ENCODE measurements at places on chromosomes 6 and 20. TPM values are rescaled to one million over a fixed set of nuclear protein-coding genes. Genes with fewer than 3 reads are reported as not detected.

The SLC24A3 gene
- 3.9 TPM for total RNA-seq

The HCK gene
- total RNA-seq: 139 TPM

- DNase-seq: no peak
Observed at GRCh38 chr20:36784900-36785299, 11.3 kb upstream of the DSN1 start.

DNA sequence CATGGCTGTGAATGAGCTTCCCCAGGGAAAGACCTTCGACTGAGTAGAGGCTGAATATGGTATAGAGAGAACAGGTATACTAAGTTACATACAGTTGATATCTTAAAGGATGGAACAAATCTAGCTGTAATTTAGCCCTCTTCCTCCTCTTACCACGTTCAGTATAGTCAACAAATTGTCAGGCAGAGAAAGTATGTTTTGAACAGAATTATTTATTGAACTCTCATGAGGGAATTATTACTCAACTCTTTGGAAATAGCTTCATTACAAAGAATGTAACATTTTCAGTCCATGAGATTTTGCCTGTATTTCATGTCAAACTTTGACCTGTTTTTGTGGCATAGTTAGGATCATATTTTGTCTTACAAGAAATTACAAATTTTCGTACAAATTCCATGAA lies 63.0 kb downstream of the SH3BGRL2 start:
- DNase-seq: no peak

GRCh38 chr6:122647765-122648164 lies 37.6 kb downstream of the PKIB start:
- no peak for DNase-seq

The RIPPLY2 gene
- not detected for total RNA-seq

GRCh38 chr6:154234019-154234772 lies 122.4 kb downstream of the IPCEF1 start:
- DNase-seq: no peak

DNA sequence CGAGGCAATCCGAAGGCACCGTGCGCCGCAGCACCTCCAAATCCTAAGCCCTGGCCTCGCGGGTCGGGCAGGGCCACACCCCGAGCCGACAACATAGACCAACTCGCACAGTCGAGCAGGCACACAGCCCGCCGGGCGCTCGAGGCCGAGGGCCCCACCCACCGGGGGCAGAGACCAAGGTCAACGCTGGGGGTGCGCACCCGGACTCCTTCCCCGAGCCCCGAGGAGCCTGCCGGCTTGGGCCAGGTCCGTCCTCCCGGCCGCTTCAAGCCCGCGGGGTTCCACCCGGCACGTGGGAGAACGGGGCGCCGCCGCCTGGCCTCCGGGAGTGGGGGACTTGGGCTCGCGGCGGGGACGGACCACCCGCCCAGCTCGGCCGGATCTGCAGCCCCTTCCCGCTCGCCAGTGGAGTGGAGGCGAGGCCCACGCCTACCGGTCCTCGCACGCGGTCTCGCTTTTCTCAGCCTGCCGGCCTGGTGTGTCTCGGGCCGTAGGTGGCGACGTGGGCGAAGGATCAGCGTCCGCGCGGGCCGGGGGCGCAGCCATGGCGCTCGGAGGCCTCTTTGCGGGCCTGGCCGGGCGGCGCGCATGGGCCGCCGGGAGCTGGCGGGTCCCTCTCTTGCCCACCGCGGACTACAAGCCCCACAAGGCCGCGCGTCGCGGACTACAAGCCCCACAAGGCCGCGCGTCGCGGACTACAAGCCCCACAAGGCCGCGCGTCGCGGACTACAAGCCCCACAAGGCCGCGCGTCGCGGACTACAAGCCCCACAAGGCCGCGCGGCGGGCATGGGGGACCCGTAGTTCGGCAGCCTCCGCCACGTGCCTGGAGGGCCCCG lies at the start of gene UCKL1:
Gene UCKL1 (minus strand): TSS at position 590 of the 837 bp plus-strand sequence. CDS start 44 bp downstream, at position 546.
- DNase-seq: peak; percentile 96

DNA sequence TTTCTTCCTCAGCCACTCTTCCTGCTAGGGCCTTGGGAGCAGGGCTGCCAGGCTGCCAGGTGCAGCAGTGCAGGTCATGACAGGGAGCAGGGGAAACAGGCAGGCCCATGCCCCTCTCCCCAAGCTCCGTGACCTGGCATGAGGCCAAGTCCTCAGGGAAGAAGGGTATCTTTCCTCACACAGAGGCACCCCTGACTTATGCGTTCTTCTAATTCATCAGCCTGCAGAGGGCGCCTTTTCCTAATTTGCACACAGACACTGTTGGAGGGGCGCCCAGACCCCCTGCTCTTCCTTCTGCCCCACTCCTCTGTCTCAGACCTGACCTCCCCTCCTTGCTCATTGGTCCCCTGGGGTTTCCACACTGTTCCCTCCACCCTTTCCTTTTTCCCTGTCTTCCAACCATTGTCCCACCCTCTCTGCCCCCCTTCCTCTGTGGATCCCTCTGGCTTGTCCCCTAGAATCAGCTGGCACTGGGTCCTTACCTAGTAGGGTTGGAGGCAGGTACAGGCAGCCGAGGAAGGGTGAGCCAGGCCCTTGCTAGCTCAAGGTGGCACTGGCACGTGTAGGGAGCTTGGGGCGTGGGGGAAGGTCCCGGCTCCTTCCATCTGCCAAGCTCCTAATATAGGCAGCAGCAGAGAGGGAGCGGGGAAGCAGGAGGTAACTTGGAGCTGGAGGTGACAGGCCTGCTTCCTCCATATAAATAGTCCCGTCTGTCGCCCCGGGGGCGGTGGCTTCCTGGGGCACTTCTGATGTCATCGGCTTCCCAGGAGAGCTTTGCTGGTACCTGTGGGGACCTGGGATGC lies 154.9 kb upstream of the MLN start:
- DNase-seq: peak; percentile 40

The MCCD1 gene
- total RNA-seq: not detected

The FILIP1 gene
- 0.43 TPM for total RNA-seq

- DNase-seq: no peak
Observed at GRCh38 chr20:22557403-22558276, 26.7 kb downstream of the FOXA2 start.

The PDYN gene
- total RNA-seq: not detected

GRCh38 chr6:87075168-87075567 lies 19.7 kb downstream of the CGA start:
- DNase-seq: no peak

DNA sequence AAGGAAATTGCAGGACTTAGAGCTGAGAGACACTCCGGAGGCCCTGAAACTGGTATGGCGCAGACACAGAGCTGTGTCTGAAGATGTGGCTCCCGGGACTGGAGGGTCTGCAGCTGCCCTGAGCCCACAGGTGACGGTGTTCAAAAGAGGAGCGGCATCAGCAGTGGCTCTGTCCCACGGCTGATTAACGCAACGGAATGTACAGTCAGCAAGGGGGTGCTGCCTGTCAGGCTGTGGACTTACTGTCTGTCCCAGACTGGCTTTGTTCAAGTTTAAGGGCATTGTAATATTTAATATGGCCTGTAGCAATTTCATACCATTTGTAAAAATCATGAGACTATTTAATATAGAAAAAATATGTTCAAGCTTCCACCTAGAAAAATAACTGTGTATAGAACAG lies 228.0 kb upstream of the TAB2 start:
- no peak for DNase-seq

The CRISP3 gene
- 1.9 TPM for total RNA-seq
